Activated B cell treated with CpG ODN at 0.5 μM for 24 hours (primary cell): ENCODE measurements at places on chromosomes 7 and 10.

DNA sequence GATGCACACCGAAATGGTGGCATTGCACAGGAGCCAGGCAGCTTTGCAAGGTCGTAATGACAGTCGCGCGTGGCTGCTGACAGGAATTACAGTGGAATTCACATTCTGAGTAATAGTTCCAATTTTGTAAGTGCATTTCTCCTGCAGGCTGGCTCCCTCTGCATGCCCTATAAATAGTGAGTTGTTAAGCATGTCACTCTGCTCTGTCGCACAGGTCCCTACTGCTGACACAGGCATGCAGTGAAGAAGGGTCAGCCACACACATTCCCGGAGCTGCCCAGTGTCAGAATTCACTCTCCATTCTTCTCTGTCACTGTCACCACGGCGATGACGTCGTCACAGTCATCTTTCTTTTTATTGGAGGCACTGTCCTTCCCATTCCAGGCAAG is 49.2 kb upstream of the SHH start:
- no peak for DNase-seq

- DNase-seq, result no peak
Measured at GRCh38 chr10:96833220-96834001, 1.3 kb downstream of the LCOR start.

DNA sequence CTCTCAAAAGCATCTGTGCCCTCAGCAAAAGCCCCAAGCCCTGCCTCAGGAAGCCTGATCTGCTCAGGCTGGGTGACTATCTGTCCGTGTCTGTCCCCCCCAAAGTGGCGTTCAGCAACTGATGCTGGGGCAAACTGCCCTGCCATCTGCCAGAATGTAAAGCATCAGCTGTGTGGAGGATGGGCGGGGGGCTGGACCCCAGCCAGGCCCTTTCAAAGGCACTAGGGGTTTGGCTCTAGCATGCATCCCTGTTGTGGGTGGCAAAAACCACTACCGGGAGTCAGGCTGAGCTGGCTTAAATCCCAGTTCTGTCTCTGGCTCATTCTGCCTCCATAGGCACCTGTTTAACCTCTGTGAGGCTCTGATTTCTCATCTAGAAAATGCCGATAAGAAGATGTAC is 35.5 kb downstream of the GPRIN2 start:
- DNase-seq, result no peak

- DNase-seq, result no peak
Measured at GRCh38 chr10:106780632-106781031, 383.9 kb downstream of the SORCS1 start.

GRCh38 chr7:123023126-123023525 is 27.6 kb upstream of the TAS2R16 start:
- DNase-seq, result no peak

- DNase-seq, result no peak
Measured at GRCh38 chr10:59234816-59235429, 58.5 kb downstream of the PHYHIPL start.

DNA sequence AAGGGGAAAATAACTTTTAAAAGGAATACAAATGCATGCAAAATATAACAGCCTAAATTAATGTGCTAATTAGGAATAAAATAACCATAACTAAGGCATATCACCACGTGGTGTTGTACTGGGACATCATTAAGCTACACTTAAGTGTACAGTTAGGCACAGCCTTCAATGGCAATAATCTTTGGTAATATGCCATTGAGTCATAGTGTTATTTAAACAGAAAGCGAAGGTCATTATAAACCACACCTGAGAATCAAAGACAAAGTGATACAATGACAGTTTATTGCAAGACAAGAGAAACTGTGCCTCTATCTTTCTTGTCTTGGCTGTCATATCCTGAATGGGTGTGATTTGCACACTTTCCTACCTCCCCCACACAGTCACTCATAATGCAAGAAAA is 30.5 kb upstream of the AUTS2 start:
- no peak for DNase-seq

- DNase-seq, result no peak
Measured at GRCh38 chr7:150365673-150366398, 2.8 kb upstream of the REPIN1 start.
